Activated T-cell treated with anti-CD3 and anti-CD28 coated beads for 1 hour (primary cell): ENCODE measurements at places on chromosomes 7 and 10.
A peak's percentile ranks its signal among the peaks of the same experiment; 100 is the strongest.

GRCh38 chr10:853017-853416, 78.5 kb downstream of the LARP4B start:
- DNase-seq, result no peak

DNA sequence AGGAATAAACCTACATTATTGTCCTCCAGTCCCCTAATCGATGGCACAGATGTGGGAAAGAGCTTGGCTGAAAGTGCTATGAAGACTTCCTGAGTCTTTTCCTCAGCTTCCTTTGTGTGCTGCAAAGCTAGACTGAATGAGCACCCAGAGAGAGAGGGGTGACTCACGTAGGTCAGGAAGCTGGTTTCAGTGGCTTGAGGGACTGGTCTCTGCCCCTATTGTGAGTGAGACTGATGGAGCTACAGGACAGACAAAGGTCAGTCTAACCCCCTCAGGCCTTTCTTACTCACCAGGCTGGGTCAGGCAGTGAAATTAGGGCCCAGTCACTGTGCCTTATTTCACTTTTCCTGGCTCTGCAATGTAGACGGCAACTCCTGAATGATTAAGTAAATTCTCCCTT, 171.1 kb upstream of the GRB10 start:
- DNase-seq, result no peak

- no peak for DNase-seq
These were observed 24.3 kb downstream of the SPAG6 start for GRCh38 chr10:22369434-22370072.

DNA sequence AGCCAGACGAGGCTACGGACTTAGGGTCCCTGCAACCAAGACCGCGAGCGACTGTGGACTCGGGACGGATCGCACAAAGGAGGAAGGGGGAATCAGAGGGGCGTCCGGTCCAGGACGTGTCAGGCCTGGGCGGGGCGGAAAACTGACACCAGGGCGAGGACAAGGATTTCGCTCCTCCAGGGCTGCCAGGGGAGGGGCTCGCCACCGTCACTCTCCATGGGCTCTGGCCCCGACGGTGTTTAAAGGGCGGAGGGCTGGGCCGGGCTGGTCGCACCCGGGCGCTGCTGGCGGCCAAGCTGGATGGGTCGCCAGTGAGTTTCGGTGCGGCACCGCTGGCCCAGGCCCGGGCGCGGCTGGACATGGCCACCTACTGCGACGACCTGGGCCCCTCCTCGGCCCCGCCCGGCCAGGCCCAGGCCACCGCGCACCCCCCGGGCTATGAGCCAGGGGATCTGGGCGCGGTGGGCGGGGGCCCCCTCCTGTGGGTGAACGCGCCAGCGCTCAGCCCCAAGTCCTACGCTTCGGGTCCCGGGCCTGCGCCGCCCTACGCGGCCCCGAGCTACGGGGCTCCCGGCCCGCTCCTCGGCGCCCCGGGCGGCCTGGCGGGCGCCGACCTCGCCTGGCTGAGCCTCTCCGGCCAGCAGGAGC, at the start of gene FOXI2:
FOXI2 (plus strand) TSS at position 271 of the 648 bp plus-strand sequence; CDS start at position 360, 89 bp downstream.
- DNase-seq, result no peak

- DNase-seq, result no peak
These were observed 243.9 kb upstream of the GPR26 start for GRCh38 chr10:123422261-123422660.

GRCh38 chr10:48455055-48455391, 148.5 kb downstream of the MAPK8 start:
- DNase-seq, result no peak

DNA sequence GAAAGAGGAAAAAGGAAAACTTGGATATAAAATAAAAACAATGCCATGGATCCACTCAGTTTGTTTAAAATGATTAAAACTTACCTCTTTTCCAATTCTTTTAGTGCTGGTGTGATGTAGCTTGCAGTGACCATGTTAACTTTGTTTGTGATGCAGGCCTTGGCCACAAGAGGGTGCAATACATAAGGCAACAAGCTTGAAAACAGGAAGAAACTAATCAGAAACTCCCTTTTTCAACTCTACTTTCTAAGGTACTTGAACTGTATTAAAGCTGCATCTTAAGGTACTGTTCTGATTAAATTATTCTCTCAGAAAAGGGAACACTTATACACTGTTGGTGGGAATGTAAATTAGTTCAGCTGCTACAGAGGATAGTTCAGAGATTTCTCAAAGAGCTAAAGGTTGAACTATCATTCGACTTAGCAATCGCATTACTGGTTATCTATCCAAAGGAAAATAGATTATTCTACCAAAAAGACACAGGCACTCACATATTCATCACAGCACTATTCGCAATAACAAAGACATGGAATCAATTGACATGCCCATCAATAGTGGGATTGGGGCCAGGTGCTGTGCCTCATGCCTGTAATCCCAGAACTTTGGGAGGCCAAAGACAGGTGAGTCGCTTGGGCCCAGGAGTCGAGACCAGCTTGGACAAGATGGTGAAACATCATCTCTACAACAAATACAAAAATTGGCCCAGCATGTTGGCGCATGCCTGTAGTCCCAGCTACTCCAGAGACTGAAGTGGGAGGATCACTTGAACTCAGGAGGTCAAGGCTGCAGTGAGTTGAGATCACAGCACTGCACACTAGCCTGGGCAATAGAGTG, 50.9 kb downstream of the AASS start:
- peak; percentile 25 for DNase-seq

GRCh38 chr10:75957314-75958120, 526.1 kb downstream of the LRMDA start:
- DNase-seq, result no peak

DNA sequence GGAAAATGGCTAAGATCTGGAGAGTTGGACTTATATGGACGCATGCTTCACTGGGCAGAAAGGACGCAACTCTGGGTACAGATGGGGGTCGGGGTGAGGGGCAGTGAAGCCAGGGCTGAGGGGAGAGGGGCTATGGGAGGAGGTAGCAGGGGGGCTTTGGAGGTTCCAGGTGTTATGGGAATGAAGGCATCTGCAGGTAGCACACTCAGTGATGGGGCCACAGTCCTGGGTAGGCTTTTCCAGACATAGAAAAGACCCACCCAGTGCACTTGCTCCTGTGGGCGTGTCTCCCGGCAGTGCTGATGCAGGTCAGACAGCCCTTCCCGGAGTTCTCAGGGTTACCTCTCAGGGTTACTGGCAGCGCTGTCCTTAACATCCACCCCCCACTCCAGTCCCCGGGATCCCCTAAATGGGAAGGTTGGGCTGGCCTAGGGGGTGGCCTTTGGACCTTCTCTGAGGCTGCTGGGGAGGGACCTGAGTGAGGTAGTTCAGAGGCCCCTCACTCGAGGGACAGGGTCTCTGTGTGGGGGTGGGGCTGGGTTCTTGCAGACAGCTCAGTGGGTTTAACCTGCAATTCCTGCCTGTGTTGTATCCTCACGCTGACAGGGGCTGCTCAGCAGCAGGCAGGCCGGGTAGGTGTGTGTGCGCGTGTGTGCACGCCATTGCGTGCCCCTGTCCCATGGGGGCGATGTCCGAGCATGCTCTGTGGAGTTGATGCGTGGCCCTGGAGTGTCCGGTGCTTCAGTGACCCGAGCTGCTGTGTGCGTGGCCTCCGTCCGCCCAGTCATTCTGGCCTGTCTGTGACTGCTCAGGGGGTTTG, 6.2 kb downstream of the ZYX start:
- DNase-seq, result no peak

DNA sequence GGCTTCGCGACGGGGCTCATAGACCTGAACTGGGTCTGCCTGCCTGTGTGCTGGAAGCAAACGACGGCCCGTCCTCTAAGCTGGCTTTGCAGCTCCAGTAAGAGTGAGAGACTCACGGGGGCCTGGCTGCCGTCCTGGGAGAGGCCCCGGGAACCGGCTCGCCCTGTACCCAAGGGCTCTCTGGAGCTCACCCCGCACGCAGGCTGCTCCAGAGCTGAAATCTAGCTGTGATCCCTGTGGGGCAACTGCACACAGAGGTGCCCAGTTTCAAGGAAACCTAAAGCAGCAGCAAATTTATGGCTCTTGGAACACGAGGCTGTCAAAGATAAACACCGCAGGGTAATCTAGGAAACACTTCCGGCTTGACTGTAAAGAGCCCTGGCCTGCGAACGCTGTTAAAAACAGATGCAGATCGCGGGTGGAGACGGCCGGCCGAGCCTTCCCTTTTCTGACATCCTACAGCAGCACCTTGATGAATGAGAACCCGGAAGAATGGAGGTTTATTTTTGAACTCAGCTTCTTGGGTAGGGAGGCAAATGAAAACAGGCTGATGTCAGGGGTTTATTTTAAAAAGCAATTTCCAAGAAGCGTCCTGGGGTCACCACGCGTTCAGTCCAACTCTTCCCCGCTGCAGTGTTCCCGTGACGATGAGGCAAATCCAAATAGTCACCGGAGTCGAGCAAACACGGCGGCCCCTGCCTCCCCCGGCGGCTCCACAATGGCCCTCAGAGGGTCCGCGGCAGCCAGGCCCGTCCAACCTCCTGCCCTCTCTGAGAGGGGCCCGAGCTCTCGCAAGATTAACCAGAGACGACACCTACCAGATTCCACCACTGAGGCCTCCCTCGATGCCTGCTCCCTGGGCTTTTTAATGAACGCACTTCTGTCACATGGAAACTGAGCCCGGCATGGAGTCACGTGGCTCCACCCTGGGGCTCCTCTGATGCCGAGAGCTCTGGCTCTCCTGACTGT, 29.6 kb downstream of the AMZ1 start:
- DNase-seq, result no peak

GRCh38 chr7:133284092-133284491, 31.2 kb downstream of the EXOC4 start:
- no peak for DNase-seq

GRCh38 chr7:69402696-69403095, 195.6 kb upstream of the AUTS2 start:
- no peak for DNase-seq

DNA sequence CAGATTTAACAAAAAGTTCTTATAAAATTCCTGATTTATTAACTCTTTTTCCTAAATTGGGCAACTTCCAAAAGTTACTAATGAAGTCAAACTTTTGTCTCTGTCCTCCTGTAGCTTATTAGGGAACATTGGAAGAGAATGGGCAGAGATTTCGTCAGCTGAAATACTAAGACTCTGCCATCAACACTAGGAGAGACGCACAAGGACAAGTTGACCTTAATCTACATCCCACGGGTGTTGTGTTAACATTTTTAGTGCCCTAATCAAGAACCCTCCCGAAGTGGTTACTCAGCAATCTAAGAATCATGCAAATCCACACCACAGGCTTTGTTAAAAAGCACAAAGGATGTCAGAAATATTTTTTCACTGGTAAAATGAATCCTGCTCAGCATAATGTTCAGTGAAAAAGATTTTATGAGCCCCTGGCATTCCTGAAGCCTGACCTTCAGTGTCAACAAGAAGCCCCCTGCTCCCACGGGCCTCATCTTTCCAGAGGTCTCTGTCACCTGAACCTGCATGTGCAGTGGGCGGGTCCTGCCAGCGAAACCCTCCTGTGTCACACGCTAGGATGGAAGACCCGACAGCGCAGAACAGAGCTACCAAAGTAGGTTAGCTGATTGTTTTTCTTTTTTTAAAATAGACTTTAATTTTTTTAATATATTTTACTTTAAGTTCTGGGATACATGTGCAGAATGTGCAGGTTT, 70.6 kb upstream of the AKR1E2 start:
- no peak for DNase-seq

- DNase-seq, result no peak
These were observed 88.1 kb downstream of the TCF7L2 start for GRCh38 chr10:113038183-113038582.

DNA sequence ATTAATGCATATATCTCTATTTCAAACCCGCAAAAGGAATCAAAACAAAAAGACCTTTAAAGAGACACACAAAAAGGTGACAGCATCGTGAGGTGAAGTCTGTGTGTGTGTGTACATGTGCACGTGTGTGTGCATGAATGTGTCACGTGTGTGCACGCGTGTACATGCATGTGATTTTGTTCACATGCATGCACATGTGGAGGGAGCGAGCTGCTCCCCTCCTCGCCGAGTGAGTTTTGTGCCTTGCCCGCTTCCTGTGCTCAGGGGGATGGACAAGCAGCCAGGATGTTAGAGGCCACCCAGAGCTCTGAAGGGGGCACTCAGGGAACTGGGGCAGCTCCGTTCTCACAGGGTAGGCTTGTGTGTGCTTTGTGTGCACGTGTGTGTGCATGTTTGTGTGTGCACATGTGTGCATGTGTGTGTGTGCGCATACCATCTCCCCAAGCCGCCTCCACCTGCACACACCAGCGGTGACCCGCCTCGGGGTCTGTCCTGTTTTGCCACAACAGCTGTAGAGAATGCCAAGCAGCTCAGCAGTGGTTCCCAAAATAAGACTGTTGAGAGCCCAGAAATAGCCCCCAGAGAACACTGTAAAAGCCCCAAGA, 191.2 kb downstream of the PTPRN2 start:
- DNase-seq, result no peak

GRCh38 chr7:106471686-106472440, 187.1 kb upstream of the NAMPT start:
- DNase-seq, result no peak

- no peak for DNase-seq
These were observed 49.5 kb upstream of the PITRM1 start for GRCh38 chr10:3222068-3222467.

DNA sequence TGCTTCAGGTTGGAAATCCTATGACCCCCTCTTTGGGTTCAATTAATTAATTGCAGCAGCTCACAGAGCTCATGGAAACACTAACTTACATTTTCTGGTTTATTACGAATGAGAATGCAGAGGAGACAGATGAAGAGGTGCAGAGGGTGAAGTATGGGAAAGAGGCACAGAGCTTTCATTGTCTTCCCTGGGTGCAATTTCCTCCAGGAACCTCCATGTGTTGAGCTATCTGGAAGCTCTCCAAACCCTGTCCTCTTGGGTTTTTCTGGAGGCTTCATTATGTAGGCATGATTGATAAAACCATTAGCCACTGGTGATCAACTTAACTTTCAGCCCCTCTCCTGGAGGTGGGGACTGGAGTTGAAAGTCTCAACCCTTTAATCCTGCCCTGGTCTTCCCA, 133.0 kb upstream of the AUTS2 start:
- DNase-seq, result no peak

- DNase-seq, result no peak
These were observed 102.7 kb downstream of the CABCOCO1 start for GRCh38 chr10:61765176-61766087.

GRCh38 chr7:96636979-96637378, 72.7 kb downstream of the SEM1 start:
- DNase-seq, result no peak

GRCh38 chr7:295155-296154, 5.5 kb downstream of the FOXL3 start:
- DNase-seq, result no peak

DNA sequence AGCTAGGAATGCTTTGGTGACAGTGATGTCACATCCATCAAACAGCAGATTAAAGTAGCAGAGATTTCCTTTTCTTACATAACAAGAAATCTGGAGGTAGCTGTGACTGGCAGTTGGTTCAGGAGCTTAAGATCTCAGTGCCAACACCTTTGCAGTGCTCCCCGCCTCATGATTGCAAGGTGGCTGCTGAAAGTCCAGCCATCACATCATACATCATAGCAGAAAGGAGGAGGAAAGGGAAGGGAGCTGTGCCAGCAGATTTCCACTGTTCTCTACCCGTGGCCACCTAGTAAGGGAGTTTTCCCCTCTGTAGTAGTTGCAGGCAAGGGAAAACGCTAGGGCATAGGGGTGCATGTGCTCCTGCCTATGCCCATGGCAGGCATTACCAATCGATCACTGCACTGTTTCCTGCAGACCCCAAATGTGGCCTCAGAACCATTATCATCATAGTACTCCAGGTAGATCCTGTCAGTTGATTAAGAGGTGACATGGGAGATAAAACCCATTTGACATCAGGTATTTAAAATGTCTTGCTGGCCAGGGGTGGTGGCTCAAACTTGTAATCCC, 57.9 kb upstream of the GTF2IRD1 start:
- no peak for DNase-seq

- no peak for DNase-seq
These were observed 747.3 kb upstream of the CELF2 start for GRCh38 chr10:10270126-10271050.

GRCh38 chr10:79165070-79165778, 96.5 kb downstream of the ZMIZ1 start:
- DNase-seq, result no peak
